ENCODE measurements at places on chromosomes 16 and 17.

DNA sequence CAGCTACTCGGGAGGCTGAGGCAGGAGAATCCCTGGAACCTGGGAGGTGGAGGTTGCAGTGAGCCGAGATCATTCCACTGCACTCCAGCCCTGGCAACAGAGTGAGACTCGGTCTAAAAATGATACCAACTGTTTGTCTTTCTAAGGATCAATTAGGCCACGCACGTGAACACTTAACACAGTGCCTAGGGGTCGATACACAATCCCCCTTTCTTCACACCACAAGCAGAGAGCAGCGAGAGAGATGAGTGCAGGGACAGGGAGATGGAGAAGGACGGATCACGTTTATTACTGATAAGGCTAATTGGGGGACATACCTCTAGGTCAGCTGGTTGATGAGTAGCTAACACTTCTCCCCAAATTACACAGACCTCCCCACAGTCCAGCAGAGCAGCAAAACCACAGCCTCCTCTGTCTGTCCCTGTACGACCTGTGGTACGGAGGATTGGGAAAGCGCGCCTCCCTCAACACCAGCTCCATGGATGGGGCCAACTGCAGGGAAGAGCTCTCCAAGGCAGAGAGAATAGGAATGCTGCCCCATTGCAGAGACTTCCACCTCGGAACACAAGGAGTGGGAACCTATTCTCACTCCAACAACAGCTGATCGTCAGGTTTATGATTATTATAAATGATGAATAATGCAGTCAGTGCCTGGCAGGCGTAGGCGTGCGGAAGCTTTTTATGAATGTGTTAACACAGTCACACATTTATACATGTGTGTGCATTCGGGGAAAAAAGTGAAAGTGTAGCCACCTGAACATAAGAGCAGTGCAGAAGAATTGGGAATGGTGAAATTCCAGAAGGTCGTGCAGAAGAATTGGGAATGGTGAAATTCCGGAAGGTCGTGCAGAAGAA is 155.1 kb downstream of the C16orf95 start:
- no peak for DNase-seq

- no peak for DNase-seq
Observed at GRCh38 chr16:75252049-75252864, 833 bp upstream of the BCAR1 start.

DNA sequence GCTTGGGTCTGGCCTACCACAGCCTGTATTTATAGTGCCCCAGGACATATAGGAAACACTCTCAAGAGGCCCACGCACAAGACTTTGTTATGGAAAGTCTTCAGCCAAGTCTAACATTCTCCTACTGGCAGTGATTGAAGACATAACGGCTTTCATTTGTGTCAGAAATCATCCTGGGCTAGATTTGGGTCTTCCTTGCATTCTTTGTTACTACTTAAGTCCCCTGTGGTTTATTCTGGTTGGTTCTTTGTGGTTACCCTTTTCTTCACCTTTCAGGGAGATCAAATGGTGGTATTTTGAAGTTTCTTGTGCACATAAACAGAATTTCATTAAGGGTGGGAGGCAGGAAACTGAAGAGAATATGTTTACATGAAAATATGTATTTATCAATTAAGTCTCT is 37.7 kb downstream of the REXO5 start:
- DNase-seq: no peak

GRCh38 chr16:89041571-89042481 is 51.8 kb upstream of the ACSF3 start:
- DNase-seq: no peak

GRCh38 chr16:56354746-56355145 is 70.6 kb downstream of the AMFR start:
- DNase-seq: no peak

- no peak for DNase-seq
Observed at GRCh38 chr17:45334231-45334630, 17.4 kb upstream of the MAP3K14 start.
